Activated naive CD4-positive, alpha-beta T cell treated with anti-CD3 and anti-CD28 coated beads, Interleukin-2, amount 50 U/mL, for 72 hours (primary cell): ENCODE measurements at places on chromosomes 1 and 21.
A peak's percentile ranks its signal among the peaks of the same experiment; 100 is the strongest.

GRCh38 chr1:203316626-203317093 lies 11.3 kb downstream of the BTG2 start:
- no peak for DNase-seq

- no peak for DNase-seq
Observed at GRCh38 chr1:103538226-103538625, 12.7 kb downstream of the RNPC3 start.

DNA sequence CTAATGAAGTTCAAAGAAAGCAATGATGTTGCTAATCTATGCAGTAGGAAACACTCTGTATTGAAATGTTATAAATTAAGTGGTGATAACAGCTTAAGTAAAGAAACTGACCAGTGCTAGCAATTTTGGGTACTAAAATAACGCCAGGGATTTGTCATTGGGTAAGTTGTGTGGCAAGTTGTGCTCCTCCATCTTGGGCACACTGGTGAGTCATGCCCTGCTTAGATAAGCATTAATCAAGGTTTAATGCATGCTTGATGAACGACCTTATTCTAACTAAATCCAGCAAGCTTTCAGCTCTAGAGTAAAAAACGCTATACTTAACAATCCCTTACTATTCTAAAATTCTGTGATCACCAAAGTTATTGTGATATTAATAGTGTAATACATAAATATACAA lies 25.2 kb downstream of the VAMP4 start:
- no peak for DNase-seq

DNA sequence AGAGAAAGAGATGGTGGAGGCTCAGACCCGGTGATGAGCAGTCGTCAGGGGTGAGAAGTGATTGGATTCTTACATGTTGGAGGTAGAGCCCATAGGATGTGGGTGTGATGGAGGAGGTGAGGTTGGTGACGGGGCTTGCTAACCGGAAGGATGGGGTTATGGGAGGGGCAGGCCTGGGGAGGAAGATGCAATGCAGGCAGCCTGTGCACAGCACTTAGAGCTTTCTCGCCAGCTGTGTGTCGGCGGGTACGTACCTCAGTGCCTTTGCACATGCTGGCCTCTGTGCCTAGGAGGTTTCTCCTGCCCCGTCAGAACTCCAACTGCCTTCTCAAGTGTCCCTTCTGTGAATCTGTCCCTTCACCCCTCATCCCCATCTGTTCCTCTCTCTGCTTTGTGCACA lies 2.9 kb upstream of the BSND start:
- DNase-seq = no peak

DNA sequence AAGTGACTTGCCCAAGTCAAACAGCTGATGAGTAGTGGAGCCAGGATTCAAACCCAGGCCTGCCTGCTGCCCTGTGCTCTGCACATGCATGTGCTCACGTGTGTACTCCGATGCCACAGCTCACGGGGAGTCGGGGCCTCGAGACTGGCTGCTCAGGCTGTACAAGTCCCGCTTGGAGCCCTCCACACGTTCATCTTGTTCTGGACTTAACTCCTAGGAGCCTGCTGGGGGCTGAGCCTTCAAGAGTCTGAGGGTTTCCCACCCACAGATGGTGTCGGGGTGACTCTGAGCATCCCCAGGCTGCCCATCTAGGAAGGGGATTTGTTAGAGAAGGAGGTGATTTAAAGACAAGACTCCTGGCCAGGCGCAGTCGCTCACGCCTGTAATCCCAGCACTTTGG lies 35.7 kb upstream of the KDM4A start:
- DNase-seq = no peak

- peak; percentile 27 for DNase-seq
Observed at GRCh38 chr1:228647523-228648444, 87.5 kb upstream of the RHOU start.

- DNase-seq = no peak
Observed at GRCh38 chr21:27673581-27673980, 706.7 kb upstream of the ADAMTS5 start.

- no peak for DNase-seq
Observed at GRCh38 chr1:997993-998744, 1.7 kb downstream of the HES4 start.

- no peak for DNase-seq
Observed at GRCh38 chr1:111419037-111419436, 8.5 kb downstream of the OVGP1 start.

GRCh38 chr1:24362982-24363614 lies 43.9 kb downstream of the GRHL3 start:
- DNase-seq = no peak

DNA sequence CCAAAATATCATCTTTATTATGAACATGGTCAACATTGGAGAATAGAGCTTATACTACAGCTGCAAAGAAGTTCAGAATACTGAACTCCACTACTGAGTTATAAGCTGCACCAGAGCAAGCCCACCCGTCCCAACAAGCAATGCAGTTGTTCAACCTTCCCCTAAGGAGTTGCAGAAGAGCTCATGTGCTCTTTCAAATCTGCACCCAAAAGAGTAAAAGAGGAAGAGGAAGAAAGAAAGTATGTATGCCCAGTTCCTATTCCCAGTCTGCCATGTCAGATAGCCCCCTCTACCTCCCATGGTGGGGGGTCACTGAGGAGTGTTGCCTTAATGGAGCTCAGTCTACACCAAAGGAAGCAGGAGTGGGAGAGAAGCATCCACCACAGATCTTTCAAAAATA lies 6.9 kb downstream of the C1orf162 start:
- no peak for DNase-seq

DNA sequence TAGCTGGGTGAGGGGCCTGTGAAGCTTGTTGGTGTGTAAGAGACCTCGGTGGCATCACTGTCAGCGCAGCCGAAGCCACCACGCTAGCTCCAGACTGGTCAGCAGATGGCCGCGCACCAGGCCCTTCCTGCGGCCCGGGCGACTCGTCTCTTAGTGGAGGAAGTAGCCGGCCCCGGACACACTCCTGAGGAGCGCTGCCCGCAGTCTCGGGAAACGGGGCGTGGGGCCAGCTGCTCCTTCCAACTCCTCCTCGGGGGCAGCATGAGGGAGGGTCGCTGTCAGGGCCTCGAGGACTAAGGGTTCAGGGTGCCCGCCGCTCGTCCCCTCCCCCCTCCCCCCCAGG lies 20.4 kb downstream of the H3-3A start:
- DNase-seq = peak; percentile 22

GRCh38 chr1:67174716-67175284 lies 8.5 kb downstream of the IL23R start:
- no peak for DNase-seq

DNA sequence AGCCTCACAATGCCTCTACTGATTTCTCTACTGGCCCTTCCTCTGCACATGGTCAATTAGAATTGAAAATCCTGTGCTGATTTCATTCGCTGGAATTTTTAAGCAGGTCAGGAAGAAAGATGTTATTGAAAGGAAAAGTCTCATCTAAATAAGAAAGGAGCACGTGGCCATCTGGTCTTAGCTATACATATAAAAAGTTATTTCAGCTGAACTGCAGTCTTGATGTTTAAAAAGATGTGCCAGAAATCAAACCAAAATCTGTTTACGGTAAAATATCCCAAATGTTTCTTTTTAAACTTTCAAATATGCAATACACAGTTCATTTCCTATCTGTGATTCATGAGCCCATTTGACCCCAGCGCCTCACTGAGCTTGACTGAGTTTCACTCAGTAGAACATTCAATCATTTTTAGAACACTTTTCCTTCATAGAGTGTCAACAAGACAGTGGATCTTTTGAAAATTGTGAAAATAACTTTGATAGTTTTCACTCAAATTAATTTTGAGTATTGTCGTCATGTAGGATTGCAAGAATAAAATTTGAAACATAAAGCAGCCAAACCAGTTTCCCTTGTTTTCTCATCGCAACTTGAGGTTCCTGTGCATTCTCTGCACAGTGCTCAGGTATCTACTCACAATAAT lies 293.6 kb downstream of the PTPRC start:
- DNase-seq = no peak

GRCh38 chr1:236888903-236889302 lies 93.8 kb downstream of the MTR start:
- no peak for DNase-seq

GRCh38 chr1:33268927-33269610 lies 12.8 kb downstream of the ZNF362 start:
- no peak for DNase-seq

- DNase-seq = no peak
Observed at GRCh38 chr1:16718908-16719533, 21.3 kb upstream of the RNU1-4 start.

GRCh38 chr1:198957044-198957443 lies 318.2 kb downstream of the PTPRC start:
- no peak for DNase-seq
